Esophagus muscularis mucosa (tissue), 4 donors: ENCODE measurements at places on chromosomes 11 and 22. TPM values are rescaled to one million over a fixed set of nuclear protein-coding genes. Genes with fewer than 3 reads are reported as not detected.

- DNase-seq: no peak
Measured at GRCh38 chr11:76653012-76653673, 17.4 kb downstream of the LRRC32 start.

- no peak for DNase-seq
Measured at GRCh38 chr22:23910496-23911190, 16.5 kb downstream of the MIF start.

DNA sequence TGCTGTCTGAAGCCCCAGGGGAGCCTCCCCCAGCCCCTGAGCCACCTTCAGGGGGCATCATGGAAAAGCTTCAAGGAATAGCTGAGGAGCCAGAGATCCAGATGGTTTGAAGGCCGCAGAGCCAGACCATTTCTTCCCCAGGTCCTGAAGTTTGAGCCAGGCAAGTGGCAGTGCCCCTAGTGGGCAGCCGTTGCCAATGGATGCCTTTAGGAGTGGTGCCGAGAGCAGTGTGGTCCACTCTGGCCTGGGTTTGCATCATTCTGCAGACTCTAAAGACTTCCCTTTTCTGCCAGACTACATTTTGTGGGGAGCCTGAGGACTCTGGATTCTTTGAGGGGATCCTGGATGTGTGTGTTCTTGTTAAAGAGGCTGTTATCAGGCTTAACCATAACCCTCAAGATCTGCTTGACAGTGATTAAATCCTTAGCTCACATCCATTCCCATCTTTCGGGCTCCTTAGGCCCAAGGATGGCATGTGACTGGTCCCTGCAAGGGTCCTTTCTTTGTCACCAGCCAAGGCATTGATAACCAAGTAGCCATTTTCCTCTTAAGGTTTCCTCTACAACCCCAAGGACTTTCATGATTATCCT is 13.1 kb downstream of the HINFP start:
- no peak for DNase-seq

DNA sequence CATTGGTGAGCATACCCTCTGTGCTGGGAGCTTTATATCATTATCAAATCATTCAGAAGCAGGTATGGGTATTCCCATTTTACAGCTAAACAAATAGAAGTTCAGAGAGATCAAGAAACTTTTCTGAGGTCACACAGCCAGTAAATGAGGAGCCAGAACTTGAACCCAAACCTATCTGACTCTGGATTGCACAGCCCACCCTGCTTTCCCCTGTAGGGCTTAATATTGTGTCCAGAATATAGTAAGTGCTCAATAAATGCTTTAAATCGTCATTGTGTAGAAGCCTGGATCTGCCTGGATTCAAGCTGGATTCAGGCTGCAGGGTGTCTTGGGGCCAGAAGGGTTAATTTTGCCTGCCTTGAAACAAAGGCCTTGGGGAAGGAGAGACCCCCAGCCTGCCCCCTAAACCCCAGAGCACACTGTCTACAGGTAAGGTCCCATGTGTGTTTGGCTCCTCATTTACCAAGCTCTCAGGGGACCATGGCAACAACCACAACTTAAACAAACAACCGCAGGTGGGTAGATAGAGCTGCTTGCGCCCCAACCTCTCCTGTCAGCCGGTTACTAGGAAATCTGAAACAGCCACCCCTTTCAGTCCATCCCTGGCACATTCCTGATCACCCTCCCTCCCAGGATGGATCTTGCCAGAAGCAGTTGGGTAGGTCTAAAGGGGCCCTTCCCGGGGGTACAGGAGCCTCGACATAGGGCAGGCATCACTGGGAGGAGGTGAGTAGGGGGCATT is 3.0 kb upstream of the SEC14L3 start:
- DNase-seq: no peak

The PRAME gene
- total RNA-seq: not detected

GRCh38 chr11:67644472-67645418 is 5.2 kb upstream of the TBX10 start:
- DNase-seq: no peak

The PLA2G3 gene
- total RNA-seq: not detected

- DNase-seq: no peak
Measured at GRCh38 chr22:29266564-29267461, 968 bp downstream of the RHBDD3 start.

GRCh38 chr11:36296884-36297543 is 926 bp downstream of the PRR5L start:
- DNase-seq: no peak

The TSPAN32 gene
- not detected for total RNA-seq
